ENCODE measurements at places on chromosomes 4 and X.
A peak's percentile ranks its signal among the peaks of the same experiment; 100 is the strongest.

GRCh38 chrX:38205039-38205438 lies 15.6 kb downstream of the SRPX start:
- peak; percentile 27 for DNase-seq

DNA sequence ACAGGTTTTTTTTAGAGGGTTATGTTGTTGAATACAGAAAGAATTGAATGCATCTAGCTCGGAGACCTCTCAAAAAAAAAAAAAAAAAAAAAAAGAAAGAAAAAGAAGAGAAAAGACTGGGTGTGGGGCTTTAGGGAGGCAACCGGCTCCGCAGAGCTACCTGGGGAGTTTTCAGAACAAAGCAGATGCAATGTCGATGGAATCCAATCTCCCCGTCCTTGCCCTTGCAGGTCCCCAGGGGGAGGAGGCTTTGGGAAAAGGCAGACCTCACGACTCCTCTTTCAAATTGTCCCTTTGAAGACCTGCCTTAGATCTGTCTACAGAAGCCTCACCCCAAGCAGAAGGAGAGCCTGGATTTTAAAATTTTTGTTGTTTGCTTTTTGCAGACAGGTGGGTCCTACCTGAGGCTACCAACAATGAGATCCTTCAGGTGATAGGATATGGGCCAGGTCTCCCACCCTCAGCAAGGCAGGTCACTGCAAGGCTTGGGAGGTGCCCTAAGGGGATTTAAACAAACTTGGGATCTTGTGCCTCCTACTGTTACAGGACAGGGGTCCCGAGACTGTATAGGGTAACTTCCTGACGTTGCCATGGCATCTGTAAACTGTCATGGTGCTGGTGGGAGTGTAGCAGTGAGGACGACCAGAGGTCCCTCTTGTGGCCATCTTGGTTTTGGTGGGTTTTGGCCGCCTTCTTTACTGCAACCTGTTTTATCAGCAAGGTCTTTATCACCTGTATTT lies 75.2 kb upstream of the PRKX start:
- peak; percentile 12 for DNase-seq

- no peak for DNase-seq
Observed at GRCh38 chr4:152050106-152050505, 289.3 kb upstream of the GATB start.

GRCh38 chrX:153926858-153927671 lies 1.0 kb upstream of the ARHGAP4 start:
- DNase-seq, result peak; percentile 92

GRCh38 chr4:117549524-117549923 lies 464.1 kb upstream of the TRAM1L1 start:
- DNase-seq, result no peak

GRCh38 chrX:11210415-11210801 lies 82.8 kb upstream of the AMELX start:
- no peak for DNase-seq

GRCh38 chr4:90145319-90145718 lies 18.1 kb downstream of the CCSER1 start:
- no peak for DNase-seq

DNA sequence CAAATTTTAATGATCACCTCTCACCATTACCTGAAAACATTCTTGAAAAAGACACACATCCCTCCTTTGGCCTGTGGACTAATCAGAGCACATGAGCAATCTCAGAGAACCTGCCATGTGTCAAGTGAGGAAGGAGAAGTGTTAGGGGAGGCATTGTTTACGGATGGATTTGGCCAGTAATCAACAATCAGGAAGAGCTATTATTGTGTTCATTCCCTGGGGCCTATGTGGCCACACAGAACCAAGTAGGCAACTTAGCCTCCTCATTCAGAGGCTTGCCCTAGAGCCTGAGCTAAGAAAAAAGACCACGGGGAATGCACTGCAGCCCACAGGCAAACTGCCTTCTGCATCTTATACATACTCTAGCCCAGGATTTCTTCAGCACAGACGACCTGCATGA lies 40.6 kb upstream of the DOCK11 start:
- DNase-seq, result no peak

DNA sequence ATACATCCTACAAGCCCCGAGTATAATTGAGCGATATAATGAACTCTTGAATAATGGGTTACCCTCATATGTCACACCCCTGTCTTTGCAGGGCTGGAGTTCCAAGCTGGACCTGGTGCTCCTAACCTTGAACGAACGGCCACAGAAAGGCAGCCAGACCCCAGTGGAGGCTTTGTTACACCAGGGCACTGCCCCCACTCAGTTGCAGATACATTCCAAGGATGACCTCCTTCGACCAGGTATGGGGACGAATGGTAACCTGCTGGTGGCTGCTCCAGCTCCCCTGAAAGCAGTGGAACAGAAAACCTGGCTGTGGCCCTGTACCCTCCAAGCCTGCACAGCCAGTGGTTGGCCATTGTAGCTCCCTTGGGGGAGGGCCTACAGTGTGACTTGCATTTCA lies 56.6 kb upstream of the CCDC149 start:
- no peak for DNase-seq

GRCh38 chr4:179268791-179269190 lies 1826.6 kb upstream of the AGA start:
- no peak for DNase-seq

DNA sequence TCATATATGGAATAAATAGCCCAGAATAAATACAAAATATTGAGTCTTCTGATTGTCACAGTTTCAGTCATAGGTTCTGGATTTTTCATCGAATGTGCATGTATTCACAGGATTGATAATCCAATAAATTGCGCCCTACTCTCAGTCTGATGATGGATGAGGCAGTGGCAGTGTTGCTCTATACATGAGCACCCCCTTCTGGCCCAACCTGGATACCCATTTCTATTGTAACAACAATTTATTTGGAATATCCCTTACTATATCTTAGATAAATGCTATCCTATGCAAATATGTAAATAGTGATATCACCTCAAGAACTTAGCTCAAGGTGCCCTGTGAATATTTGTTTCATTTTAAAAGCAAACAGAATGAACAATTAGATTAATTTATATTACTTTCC lies 733.7 kb upstream of the PABPC4L start:
- DNase-seq, result no peak

DNA sequence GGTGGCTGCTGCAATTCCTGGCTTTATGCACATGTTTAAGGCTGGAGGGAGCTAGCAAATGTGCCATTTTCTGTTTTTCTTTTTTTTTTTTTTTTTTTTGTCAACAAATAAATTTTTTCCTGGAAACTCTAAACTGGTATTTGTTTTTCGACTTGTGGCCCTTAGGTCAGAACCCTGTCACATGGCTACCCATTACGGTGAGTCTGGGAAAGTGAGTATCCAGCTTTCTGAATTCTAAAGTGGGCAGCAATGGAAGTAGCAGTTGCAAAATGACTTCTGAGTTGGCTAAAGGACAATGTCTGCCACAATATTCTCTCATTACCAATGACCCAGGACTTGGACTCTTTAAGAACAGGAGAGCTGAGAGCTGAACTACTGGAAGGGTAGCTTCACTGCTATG lies 225.1 kb upstream of the CENPE start:
- no peak for DNase-seq

Measured in B cell (primary cell).